Kidney capillary endothelial cell (primary cell): ENCODE measurements at places on chromosomes 2 and 18.

DNA sequence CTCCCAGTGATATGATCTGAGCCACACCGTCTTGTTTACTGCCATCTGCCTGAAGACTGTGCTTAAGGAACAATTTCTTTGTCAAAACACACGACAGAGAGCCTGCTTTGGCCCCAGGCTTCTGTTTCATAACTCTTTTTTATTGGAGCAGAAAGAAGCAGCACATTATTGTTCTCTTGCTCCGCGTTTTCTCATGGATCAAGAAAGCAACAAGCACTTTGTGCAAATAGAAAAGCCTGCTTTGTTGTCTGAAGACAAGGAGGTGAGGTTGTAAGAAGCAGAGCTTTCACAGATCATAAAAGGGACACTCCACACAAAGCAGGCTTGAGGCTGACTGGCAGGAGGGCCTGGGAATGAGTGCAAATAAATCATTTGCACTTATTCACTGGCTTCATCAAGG, 118.3 kb upstream of the FAM136A start:
- DNase-seq, result no peak

DNA sequence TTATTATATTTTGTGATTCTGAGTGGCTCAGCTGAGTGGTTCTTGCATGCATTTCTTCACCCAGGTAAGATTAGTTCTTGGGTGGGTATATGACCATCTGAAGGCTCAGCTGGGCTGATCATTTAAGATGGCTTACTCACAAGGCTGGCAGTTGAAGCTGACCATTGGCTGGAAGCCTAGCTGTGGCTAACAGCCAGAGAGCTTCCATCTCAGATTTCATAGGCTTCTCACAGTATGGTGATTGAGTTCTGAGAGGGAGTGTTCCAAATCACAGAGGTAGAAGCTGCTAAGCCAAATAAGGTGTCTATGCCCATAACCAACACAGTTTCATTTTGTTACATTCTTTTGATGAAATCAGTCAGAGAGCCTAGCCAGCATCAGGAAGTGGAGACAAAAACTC, 117.4 kb upstream of the RPRM start:
- DNase-seq, result no peak

GRCh38 chr2:20391951-20392699, 41.5 kb upstream of the PUM2 start:
- DNase-seq, result no peak

DNA sequence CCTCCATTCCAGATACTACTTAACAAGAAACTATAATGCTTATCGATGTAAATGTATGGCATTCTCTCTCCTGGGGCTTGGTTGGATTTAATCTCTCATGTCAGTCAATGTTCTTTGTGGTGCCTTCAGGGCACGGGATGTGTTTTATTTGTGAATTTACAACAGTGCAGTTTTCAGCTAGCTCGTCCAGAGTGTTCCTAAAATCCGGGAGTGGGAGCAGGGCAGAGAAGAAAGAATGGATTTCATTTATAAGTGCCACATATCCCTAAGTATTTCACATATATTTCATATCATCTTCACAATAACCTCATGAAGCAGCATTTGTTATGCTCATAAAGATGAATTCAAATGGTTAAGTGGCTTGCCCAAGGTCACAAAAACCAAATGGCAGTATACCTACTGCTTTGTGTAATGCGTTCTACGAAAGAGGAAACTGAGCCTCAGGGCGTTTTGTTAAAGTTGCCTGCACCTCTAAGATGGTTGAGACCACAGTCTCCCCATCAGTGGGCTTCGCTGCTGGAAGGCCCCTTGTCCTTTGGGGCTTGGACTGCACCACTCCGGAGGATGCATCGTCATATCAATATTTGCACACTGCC, 134.7 kb upstream of the MGAT5 start:
- DNase-seq, result no peak

DNA sequence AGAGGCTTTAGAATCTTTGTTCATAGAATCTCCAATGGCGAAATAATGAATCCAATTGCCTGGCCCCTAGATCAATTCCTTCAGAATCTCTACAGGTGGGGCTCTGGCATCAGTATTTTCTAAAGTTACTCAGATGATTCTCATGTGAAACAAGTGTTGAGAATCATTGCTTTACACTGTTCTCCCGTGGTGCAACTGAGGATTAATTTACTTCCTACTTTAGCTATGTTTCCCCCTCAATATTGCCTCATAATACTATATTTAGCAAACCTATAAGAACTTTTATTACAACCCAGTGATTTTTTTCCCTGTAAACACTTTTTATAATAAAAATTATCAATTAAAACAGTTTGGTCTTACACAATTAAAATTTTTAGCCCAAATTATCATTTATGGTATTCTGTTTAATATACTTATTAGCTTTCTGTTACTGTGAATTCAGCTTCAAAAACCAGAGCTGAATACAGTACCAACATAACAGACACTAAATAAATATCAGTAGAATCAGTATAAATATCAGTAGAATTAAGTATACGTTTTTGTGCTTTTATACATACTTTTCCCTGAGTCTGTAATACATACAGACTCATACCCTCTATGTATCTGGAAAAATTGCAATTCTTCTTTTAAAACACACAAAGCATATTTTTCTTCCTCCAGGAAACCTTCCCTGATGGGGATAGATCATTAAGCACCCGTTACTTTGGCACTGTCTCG, 20.8 kb downstream of the SLC38A11 start:
- no peak for DNase-seq

DNA sequence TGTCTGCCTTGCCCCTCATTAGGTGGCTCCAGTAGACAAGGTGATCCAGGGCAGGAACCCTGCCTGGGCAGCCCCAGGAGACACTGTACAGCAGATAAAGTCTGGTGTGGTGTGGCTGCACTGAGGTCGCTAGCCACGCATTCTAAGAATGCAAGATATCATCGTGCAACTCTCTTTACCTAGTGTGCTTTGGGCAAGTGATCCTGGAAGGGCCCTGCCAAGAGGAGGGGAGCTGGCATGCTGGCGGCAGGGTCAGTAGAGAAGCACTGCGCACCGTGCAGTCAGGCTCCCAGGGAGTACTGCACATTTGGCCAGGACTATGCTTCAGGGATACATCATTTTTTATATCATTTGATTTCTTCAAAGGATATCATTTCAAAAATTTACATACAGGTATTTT, 195.3 kb upstream of the SMAD2 start:
- DNase-seq, result no peak

DNA sequence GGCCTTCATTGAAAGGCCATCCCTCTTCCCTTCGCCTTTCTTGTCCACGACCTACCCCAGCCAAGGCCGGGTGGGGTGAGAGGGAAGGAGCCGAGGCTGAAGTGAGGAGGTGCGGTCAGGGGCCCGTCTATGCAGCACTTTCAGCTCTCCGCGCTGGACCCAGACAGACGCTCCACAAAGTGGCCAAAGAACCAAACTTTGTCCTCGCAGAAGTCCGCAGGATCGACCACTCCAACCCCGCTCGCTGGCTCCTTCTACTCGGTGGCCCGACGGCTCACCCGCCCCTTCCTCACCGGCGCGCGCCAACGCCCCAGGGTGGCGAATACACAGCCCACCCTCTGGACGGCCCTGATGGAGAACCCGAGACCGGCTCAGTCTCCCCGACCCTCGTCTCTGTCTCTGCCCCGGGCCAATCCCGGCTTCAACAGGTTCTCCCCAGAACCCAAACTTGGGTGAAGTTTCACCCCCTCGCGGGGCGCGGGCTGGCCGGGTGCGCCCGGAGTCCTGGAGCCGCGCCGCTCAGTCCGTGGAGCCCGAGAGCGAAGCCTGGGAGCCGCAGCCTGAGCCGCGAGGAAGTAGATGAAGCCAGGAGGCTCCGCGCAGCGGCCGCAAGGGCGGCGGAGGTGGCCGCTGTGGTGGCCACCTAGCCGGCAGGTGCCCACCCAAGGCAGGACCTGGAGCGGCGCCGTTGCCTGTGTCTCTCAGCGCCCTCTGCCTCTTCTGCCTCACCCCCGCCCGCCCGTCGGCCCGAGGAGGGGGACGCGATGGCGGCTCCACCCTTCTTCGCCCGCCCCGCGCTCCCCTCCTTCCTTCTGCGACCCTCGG, 26.7 kb upstream of the ALPP start:
- DNase-seq, result no peak

- no peak for DNase-seq
These were observed 1.1 kb downstream of the FSHR start for GRCh38 chr2:49153252-49153651.

DNA sequence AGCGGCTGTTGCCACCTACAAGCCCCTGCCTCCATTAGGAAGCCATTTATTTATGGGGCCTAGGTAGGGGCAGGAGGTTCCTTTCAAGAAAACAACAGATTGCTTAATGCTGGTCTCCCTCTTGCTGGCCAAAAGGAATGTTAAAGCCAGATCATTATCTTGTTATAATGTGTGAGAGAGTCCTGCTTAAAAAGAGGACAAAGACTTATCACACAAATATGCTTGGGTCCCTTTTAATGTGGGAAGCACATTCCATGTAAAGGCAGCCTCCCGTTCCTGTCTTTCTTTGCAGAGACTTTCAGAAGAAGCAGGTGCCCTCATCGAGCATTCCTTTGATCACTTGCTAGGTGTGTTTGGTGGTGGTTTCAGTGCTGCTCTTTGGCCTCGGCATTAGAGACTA, 76.4 kb downstream of the AGAP1 start:
- no peak for DNase-seq

DNA sequence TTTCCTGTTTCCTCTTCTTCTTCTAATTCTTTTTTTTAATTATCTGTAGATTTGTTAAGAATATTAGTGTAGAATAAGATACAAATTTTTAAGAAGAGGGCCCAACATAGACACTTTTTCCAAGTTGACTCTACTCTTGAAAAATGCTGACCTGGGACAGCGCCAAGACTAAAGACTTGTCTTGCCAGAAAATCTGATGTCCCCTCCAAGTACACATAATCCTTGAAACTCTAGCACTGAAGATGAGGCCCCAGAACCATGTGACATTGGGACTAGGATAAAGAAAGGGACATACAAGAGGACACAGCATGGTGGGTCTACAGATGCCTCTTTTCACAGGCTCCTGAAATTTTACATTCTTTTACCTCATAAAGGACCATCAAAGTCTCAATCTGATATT, 271.6 kb upstream of the SESTD1 start:
- DNase-seq, result no peak

DNA sequence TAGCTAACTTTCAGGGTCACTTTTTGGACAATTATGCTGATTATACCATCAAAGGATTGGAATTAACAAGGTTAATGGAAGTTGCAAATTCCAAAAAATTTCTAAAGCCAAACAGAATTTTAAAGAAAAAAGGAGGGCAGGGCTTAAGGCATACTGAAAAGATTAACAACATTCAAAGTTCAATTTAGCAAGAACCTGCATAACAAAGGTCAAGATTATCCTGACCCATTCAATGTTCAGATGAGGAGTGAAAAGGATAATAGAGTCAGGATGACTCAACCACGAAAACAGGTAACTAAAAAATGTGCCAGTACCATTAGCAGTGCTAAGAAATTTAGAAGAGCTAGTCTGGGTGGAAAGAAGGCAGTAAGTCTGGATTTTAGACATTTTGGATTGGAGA, 139.8 kb upstream of the HNMT start:
- DNase-seq, result no peak

DNA sequence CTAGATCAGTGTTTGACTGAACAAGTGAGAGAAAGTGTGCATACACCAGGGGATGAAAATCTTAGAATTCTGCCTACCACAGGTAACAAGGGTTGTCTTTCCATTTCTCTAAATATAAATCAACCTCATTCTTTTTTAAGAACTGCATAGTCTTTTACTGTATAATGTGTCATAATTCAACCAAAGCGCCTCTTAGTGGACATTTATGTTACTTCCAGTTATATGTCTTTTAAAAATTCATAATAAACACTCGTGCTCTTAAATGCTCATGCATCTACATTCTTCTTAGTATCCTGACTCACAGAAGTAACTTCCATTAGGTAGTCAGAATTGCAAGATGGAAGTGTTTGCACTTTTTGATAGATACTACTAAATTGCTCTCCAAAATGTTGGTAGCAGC, 76.2 kb downstream of the CHRNA1 start:
- peak; percentile 40 for DNase-seq

DNA sequence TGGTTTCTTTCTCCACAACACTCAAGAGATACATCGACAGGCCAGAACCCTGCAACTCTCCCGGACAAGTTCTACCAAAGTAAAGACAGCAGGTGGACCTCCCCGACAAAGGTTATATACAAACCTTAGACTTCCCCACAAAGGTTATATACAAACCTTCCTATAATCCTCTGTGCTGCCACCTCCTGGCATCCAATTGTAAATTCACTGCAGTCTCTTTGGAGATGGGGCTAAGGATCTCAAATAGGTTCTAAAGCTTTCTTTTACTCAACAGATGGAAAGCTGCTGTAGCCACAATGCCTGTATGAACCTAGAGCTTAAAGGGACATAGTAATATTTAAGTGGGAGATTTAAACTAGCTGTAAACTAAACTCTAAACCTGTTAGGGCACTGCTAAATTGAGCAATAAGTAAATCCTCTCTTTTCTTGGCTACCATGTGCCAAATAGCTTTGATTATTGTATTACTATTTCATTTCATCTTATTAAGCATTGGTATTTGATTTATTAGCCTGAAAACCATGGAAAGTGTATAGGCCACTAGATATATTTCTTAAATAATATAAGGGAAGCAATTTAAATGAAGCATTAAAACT, 9.8 kb upstream of the MREG start:
- peak; percentile 52 for DNase-seq

- peak; percentile 80 for DNase-seq
These were observed 125.9 kb downstream of the MSH2 start for GRCh38 chr2:47528874-47529273.

- DNase-seq, result no peak
These were observed 166.8 kb upstream of the ID2 start for GRCh38 chr2:8514796-8515758.

DNA sequence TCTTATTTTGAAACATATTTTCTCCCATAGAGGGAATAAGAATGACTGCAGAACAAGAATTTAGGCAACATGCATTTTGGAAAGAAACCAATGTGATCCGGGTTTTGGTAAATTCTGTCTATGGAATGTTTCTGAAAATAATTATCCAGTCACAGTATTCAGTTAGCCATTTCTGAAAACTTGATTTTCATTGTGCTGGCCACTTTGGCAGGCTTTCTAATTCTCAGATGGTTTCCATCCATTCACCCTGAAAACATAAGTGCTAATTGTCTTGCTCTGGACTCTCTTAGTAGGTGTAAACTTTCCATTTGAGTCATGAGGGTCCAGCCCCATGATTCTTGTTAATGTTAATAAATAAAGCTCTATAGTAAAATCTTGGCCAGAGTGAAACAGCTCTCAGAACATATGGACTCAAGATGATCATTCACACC, 176.5 kb downstream of the RBM43 start:
- no peak for DNase-seq

DNA sequence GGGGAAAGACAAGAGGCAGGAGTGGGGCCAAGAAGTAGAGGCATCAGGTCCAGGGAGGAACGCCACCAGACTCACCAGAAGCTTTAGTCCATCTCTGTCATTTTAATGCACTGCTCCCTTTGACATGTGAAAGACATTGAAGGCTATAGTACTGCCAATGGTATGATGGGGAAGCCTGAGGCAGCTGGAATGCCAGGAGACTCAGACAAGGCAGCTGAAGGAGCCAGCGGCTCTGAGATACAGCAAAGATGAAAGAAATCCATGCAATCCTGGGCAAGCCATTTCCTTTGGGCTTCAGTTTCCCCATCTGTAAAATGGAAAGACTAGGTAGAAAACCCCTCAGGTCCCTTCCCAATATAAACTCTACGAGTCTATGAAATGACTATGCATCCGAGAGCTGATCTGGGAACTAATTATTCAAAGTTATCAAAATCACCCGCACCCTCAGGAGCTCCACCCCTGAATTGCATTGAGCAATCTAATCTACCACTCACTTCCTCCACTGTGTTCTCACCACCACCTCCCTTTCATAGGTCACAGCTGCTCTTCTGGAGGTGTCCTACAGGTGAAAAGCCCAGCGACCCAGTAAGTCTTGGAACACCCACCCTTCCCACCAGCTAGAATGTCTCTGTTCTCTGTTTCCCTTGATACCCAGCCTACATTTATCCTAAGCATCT, 3.1 kb downstream of the CXCR2 start:
- no peak for DNase-seq
